ENCODE measurements at places on chromosomes 4 and X. TPM values are rescaled to one million over a fixed set of nuclear protein-coding genes. Genes with fewer than 3 reads are reported as not detected.

Gene CT45A2
- not detected for total RNA-seq

DNA sequence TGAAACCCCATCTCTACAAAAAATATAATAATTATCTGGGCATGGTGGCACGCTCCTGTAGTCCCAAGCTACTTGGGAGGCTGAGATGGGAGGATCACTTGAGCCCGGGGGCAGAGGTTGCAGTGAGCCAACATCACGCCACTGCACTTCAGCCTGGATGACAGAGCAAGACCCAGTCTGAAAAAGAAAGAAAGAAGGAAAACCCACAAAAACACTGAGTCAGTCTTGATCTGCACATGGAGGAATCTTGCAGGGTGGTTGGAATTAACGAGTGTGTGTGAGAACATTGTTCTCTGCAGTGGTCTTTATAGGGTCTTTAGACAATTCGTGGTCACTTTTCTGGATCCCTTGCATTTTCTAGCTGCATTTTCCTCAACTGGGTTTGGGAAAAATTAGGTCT lies 23.2 kb downstream of the ADD1 start:
- no peak for DNase-seq

Gene HPF1
- 32.5 TPM for total RNA-seq

GRCh38 chr4:130183096-130183495 lies 1087.1 kb downstream of the C4orf33 start:
- DNase-seq = no peak

- no peak for DNase-seq
Measured at GRCh38 chr4:159146488-159146887, 43.6 kb downstream of the RAPGEF2 start.

- no peak for DNase-seq
Measured at GRCh38 chrX:130828641-130829040, 74.4 kb downstream of the ENOX2 start.

Gene P2RY10
- not detected for total RNA-seq

DNA sequence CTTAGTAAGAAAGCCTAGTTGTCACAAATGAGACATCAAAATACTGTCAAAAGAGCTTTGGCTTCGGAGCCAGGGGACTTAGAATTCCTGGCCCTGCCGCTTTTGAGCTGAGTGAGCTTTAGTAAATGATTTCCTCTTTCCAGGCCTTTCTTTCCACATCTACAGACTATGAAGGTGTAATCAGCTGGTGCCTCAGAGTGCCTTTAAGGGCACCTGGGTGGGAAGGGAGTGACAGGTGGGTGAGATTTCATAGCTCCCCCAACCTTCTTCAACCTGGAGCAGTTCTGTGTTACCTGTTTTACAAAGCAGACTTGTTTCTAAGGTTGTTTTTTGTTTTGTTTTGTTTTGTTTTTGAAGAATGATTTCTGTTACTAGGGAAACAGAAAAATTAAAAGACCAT lies 154.7 kb upstream of the BOD1L1 start:
- no peak for DNase-seq

DNA sequence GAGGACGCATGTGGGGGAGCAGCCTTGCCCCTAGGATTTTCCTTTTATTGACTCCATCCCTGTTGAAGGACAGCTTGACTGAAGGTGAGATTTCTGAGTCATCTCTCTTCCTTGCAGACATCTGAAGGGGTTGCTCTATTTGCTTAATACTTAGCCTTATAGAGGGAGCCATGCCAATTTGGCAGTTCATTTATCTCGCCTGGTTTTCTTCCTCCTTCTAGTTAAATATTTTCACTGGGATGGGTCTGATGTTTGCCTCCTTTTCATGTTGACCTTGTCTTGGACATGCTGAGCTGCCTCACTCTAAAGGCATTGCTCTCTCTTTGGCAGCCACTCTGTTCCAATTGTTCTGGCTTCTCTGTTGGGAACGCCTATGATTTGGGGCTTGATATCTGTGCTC lies 151.0 kb upstream of the PSAPL1 start:
- no peak for DNase-seq

Gene ENPP6
- total RNA-seq = 0.23 TPM

DNA sequence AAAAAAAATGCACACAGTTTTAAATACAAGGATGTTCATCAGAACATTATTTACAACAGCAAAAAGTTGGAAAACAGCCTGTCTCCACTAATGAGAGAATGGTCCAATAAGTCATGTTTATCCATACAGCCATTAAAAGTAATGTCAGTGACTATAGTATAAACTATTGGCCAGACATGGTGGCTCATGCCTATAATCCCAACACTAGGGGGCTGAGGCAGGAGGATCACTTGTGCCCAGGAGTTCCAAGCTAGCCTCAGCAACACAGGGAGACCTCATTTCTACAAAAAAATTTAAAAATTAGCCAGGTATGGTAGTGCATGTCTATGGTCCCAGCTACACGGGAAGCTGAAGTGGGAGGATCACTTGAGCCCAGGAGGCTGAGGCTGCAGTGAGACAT lies 48.1 kb upstream of the IL13RA1 start:
- no peak for DNase-seq

All from H1 (cell line).